ENCODE measurements at places on chromosomes 6 and 20.

DNA sequence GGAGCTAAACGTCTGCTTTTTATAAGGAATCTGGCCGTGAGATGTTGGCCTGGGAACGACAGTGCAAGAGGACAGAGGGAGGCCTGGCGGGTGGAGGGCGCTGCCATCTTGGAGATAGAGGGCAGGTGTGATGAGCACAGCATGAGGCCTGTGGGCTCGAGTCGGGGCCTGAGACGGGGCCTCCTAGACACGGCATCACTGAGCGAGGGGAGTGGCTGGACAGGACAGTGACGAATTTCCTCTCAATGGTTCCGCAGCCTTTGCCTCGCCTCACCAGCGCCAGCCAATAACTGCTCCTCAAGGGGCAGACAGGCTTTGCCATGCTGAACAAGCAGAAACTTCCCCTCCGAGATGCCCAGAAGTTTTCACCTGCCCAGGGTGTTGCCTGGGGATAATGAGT lies 376.7 kb downstream of the THBS2 start:
- no peak for DNase-seq

DNA sequence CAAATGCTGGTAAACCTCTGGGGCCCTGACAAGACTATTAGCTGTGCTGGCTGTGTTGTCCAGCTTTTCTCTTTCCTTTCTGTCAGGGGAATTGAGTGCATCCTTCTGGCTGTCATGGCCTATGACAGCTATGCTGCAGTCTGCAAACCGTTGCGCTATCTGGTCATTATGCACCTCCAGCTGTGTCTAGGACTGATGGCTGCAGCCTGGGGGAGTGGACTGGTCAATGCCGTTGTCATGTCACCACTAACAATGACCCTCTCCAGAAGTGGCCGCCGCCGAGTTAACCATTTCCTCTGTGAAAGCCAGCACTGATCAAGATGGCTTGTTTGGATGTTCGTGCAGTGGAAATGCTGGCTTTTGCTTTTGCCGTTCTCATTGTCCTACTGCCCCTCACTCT lies 20.3 kb downstream of the OR2B6 start:
- no peak for DNase-seq

- no peak for DNase-seq
Measured at GRCh38 chr20:36394340-36394965, 88.3 kb downstream of the DLGAP4 start.

GRCh38 chr6:30836431-30836866 lies 47.9 kb upstream of the DDR1 start:
- no peak for DNase-seq

DNA sequence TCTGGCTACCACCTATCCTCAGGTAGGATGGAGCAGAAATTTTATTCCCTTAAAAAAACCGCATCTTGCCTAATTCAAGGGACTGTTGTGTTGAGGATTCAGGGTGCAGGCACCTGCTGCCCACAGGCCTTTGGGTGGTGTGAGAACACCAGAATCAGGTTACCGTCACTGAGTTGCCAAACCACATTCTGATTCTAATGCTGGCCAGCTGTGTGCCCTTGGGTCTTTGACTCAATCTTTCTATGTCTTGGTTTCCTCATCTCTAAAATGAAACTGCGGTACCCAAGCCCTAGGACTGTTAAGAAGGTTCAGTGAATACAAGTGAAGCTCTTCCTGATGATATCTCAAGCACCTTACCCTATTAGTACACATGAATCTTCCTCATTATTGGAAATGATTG lies 827.3 kb downstream of the DHX35 start:
- no peak for DNase-seq
